ENCODE measurements at places on chromosomes 16 and 17. TPM values are rescaled to one million over a fixed set of nuclear protein-coding genes. Genes with fewer than 3 reads are reported as not detected.

- DNase-seq: peak; percentile 67
- peaks cover 7% of the 10 kb centered on the region for H3K36me3 ChIP-seq
- H3K27me3 ChIP-seq: peaks cover 22% of the 10 kb centered on the region
- peak within 1 kb of the TSS; percentile 97 for H3K4me3 ChIP-seq
Measured at GRCh38 chr17:57987581-57988300, at the start of gene VEZF1. Gene VEZF1 (minus strand): TSS chr17:57988254. CDS start chr17:57988111, 143 bp downstream.

DNA sequence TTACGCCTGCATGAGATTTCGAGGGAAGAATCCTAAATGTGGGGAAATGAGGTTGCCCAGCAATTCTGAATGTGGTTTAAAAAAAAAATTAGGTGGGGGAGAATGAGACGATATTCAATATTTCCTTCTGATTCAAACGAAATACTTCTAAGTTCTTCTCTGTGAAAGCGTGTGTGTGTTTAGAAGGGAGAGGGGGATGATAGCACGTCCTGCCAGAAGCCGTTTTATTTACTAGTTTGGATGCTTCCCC lies 47.8 kb downstream of the TBC1D16 start:
- no peak for DNase-seq
- no peak overlapping the region for H3K27ac ChIP-seq
- H3K4me3 ChIP-seq: no peak overlapping the region
- no peaks in the 10 kb centered on the region for H3K36me3 ChIP-seq

DNA sequence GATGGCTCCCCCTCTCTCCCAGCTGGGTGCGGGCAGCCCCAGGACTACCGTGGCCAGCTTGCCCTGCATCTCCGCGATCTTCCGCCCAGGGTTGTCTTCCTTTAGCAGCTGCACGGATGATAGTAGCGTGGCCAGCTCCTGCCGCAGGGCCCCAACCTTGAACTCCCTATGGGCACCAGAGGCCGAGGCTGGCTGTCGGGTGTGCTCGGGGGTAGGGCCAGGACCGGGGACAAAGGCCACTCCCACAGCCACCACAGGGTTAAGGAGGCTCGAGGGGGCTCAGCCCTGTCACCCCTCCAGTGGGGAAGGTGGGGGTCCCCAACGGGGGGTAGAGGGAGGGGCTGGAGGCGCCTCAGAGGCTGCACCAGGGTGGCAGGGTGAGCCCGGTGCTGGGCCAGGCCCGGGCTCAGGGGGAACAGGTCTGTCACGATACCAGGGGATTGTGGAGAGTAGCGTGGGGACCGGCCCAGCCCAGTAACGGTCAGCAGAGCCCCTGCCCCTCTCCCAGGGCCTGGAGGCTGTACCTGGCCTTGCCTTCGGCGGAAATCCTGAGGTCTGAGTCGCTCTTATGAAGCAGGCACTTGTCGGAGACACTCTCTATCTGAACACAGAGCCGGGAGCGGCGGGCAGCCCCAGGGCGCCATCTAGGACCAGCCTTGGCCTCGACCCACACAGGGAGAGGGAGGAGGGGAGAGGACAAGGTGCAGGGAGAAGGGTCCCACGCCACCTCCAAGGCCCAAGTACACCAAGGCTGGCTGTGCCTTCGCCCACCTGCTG lies 5.2 kb downstream of the PERCC1 start:
- H3K36me3 ChIP-seq: no peaks in the 10 kb centered on the region
- DNase-seq: no peak
- H3K4me3 ChIP-seq: no peak overlapping the region
- no peak overlapping the region for H3K27ac ChIP-seq
- H3K27me3 ChIP-seq: no peaks in the 10 kb centered on the region

DNA sequence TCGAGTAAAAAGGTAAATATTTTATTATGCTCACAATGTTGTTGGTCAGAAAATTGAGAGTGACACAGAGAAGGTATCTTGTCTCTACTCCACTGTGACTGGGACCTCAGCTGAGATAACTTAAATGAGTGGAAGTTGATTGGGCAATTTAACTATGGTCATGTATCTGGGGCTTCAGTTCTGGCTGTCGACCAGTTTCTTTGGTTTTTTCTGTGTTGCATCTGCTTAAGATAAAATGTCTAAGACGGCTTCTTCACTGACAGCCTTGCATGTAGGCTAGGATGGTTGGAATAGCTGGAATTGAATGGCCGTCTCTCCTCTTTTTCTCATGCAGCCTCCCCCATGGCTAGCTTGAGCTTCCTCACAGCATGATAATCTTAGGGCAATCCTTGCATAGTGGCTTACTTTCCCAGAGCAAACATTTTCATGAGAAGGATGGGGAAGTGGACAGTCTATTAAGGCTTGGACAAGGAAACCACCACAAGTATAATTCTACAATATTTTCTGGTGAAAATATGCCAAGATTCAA lies 433.7 kb downstream of the KIF2B start:
- no peaks in the 10 kb centered on the region for H3K4me1 ChIP-seq
- H3K27me3 ChIP-seq: no peaks in the 10 kb centered on the region
- no peak for DNase-seq
- H3K36me3 ChIP-seq: no peaks in the 10 kb centered on the region
- H3K27ac ChIP-seq: no peak overlapping the region

STH gene
- not detected for total RNA-seq

CCL18 gene
- total RNA-seq: not detected

GLTPD2 gene
- total RNA-seq: not detected

- peak overlapping the region; percentile 43 for H3K27ac ChIP-seq
- no peak overlapping the region for H3K4me3 ChIP-seq
- H3K4me1 ChIP-seq: peaks cover 22% of the 10 kb centered on the region
- H3K27me3 ChIP-seq: no peaks in the 10 kb centered on the region
- DNase-seq: no peak
Measured at GRCh38 chr17:50518384-50519023, 10.3 kb downstream of the MYCBPAP start.

GPT2 gene
- 46.1 TPM for total RNA-seq

- H3K36me3 ChIP-seq: no peaks in the 10 kb centered on the region
- H3K27me3 ChIP-seq: peaks cover 22% of the 10 kb centered on the region
- H3K4me1 ChIP-seq: no peaks in the 10 kb centered on the region
- no peak overlapping the region for H3K4me3 ChIP-seq
- H3K27ac ChIP-seq: no peak overlapping the region
Measured at GRCh38 chr16:2848933-2849725, 8.8 kb downstream of the PRSS22 start.

- DNase-seq: no peak
- no peak overlapping the region for H3K4me3 ChIP-seq
- no peak overlapping the region for H3K27ac ChIP-seq
- peaks cover 8% of the 10 kb centered on the region for H3K27me3 ChIP-seq
- no peaks in the 10 kb centered on the region for H3K36me3 ChIP-seq
- H3K4me1 ChIP-seq: peaks cover 16% of the 10 kb centered on the region
Measured at GRCh38 chr17:61575352-61575975, 15.6 kb downstream of the NACA2 start.

ABCC11 gene
- total RNA-seq: 0.09 TPM

DNA sequence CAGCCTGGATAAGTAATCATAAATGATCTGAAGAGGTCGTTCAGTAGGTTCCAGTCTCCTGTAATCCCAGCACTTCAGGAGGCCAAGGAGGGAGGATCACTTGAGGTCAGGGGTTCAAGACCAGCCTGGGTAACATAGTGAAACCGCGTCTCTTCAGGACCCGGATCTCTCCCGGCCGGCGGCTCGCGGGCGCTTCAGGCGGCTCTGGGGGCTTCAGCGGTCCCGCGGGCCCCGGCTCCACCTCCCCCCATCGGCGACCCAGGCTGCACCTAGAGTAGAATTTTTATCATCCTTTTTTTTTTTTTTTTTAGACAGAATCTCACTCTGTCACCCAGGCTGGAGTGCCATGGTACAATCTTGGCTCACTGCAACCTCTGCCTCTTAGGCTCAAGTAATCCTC lies 95.9 kb downstream of the ABCC12 start:
- no peaks in the 10 kb centered on the region for H3K27me3 ChIP-seq
- no peak overlapping the region for H3K27ac ChIP-seq
- no peak overlapping the region for H3K4me3 ChIP-seq
- H3K4me1 ChIP-seq: peaks cover 10% of the 10 kb centered on the region

- no peak for DNase-seq
- H3K4me3 ChIP-seq: no peak overlapping the region
- H3K27ac ChIP-seq: no peak overlapping the region
- H3K36me3 ChIP-seq: peaks cover 18% of the 10 kb centered on the region
Measured at GRCh38 chr16:69276148-69277115, 34.7 kb upstream of the VPS4A start.

DNA sequence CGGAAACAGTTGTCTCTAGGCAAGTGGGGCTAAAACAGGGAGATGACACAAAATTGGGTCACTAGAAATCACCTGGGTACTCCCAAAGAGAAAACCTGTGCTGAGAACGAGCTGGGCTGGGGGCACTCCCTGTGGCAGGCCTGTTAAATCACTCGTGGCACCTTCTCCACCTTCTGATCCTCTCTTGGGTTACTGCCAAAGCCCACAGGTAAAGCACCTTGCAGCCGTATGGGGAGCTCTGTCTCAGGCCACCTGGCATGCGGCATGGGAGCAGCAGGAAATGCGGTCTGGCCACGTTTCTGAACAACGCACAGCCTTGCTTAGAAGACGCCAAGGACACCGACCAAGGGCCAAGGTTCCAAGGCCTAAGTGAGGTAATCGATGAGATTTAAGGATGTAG lies 21.5 kb upstream of the ICAM2 start:
- H3K27ac ChIP-seq: peak overlapping the region; percentile 21
- H3K4me3 ChIP-seq: no peak overlapping the region
- no peaks in the 10 kb centered on the region for H3K4me1 ChIP-seq
- H3K36me3 ChIP-seq: peaks cover 2% of the 10 kb centered on the region
- no peaks in the 10 kb centered on the region for H3K27me3 ChIP-seq

GRCh38 chr17:75738218-75738802 lies 17.1 kb downstream of the ITGB4 start:
- DNase-seq: no peak
- no peak overlapping the region for H3K4me3 ChIP-seq
- peaks cover 7% of the 10 kb centered on the region for H3K4me1 ChIP-seq
- H3K27ac ChIP-seq: peak overlapping the region; percentile 90
- no peaks in the 10 kb centered on the region for H3K27me3 ChIP-seq
- H3K36me3 ChIP-seq: no peaks in the 10 kb centered on the region

HELZ gene
- total RNA-seq: 41.7 TPM

- H3K4me3 ChIP-seq: no peak overlapping the region
- H3K4me1 ChIP-seq: peaks cover 5% of the 10 kb centered on the region
- H3K27me3 ChIP-seq: peaks cover 20% of the 10 kb centered on the region
- no peak overlapping the region for H3K27ac ChIP-seq
- DNase-seq: no peak
- H3K36me3 ChIP-seq: no peaks in the 10 kb centered on the region
Measured at GRCh38 chr16:80147026-80147655, 393.7 kb upstream of the DYNLRB2 start.

GRCh38 chr17:27792095-27792494 lies 8.2 kb downstream of the NOS2 start:
- no peak overlapping the region for H3K4me3 ChIP-seq
- no peaks in the 10 kb centered on the region for H3K36me3 ChIP-seq
- H3K4me1 ChIP-seq: peaks cover 4% of the 10 kb centered on the region
- DNase-seq: no peak
- H3K27ac ChIP-seq: no peak overlapping the region

- DNase-seq: no peak
- H3K4me1 ChIP-seq: peaks cover 41% of the 10 kb centered on the region
- H3K27ac ChIP-seq: no peak overlapping the region
- peaks cover 3% of the 10 kb centered on the region for H3K36me3 ChIP-seq
- peaks cover 46% of the 10 kb centered on the region for H3K27me3 ChIP-seq
Measured at GRCh38 chr16:22192261-22193062, 13.6 kb upstream of the EEF2K start.

DNA sequence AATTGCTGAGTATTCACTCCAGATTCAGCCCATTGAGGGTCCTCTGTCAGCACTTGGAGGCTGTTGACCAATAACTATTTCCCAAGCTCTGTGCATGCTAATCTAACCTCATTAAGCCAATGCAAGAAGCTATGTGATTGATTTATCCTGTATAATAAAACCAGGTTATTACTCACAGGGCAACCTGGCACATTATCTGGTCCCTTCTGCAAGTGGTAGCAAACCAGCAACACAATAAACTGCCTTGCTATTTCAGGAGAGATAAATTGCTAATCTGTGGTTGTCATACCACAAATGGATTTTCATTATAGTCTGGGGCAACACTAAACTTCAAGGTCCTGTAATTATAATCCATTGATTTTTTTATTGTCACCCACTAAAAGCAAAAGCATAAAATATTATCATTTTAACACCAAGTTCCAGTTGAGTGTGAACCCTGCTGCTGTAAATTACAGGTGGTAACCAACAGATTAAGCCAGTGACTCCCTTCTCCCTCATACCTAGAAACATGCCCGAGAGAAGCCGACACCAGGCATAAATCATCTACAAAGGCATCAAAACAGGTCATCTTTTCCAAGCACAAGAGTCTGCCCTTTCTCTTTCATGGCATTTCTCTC lies 51.1 kb upstream of the SOX9 start:
- no peaks in the 10 kb centered on the region for H3K4me1 ChIP-seq
- H3K4me3 ChIP-seq: no peak overlapping the region
- no peak overlapping the region for H3K27ac ChIP-seq

DNA sequence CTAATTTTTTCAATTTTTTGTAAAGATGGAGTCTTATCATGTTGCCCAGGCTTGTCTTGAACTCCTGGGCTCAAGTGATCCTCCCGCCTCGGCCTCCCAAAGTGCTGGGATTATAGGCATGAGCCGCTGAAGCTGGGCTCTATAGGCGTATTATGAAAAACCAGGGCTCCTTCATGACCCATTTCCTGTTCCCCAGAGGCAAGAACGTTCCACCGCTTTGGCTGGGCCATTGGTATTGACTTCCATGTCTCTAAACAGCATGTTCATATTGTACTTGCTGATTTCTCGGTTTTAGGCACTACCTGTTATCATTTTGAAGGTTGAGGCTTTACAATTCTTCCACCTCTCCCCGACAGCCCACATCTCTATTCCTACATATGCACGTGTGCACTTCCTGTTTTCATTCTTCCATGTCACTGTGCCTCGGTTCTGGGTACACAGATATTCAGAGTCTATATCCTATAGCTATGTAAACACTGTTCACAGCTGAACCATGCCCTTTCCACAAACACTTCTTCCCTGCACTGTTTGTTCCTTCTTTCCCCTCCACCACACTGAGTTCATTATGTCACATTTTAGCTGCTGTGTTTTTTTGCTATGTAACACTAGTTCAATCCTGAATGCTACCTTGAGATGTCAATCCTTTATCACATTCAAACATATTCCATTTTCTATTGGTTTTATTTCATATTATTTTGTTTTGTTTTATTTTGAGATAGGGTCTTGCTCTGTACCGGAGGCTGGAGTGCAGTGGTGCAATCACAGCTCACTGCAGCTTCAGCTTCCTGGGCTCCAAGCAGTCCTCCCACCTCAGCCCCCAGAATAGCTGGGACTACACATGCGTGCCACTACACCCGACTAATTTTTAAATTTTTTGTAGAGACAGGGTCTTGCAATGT lies 16.8 kb upstream of the MAPK3 start:
- H3K27me3 ChIP-seq: no peaks in the 10 kb centered on the region
- H3K4me1 ChIP-seq: peaks cover 8% of the 10 kb centered on the region
- H3K36me3 ChIP-seq: no peaks in the 10 kb centered on the region
- H3K27ac ChIP-seq: no peak overlapping the region

DNA sequence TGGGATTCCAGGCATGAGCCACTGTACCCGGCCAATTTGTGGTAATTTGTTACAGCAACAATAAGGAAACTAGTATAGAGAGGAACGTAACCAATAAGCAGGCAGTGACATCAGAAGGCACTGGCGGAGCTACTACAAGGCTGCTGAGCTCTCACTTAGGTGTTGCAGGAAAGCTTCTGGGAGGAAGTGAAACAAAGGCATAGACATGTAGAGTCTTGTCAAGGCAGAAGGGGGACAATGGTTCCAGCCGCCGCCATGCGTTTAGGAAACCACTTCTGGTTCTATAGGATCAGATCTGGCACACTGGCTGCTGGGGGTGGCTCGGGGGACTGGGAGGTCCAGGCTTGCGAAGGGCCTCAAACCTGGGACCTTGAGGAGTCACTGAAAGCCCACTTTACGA lies 9.4 kb upstream of the CPSF4L start:
- H3K4me1 ChIP-seq: peaks cover 26% of the 10 kb centered on the region
- H3K27ac ChIP-seq: no peak overlapping the region
- DNase-seq: no peak
- peaks cover 56% of the 10 kb centered on the region for H3K27me3 ChIP-seq
- H3K4me3 ChIP-seq: no peak overlapping the region

Measured in neural crest cell (in vitro differentiated cells).